Transverse colon (tissue), 4 donors: ENCODE measurements at places on chromosomes 2 and 18.

GRCh38 chr18:38887671-38888020 lies 1322.0 kb upstream of the CELF4 start:
- no peak for DNase-seq

GRCh38 chr2:240931319-240931949 lies 25.3 kb downstream of the CROCC2 start:
- DNase-seq: peak; percentile 4

DNA sequence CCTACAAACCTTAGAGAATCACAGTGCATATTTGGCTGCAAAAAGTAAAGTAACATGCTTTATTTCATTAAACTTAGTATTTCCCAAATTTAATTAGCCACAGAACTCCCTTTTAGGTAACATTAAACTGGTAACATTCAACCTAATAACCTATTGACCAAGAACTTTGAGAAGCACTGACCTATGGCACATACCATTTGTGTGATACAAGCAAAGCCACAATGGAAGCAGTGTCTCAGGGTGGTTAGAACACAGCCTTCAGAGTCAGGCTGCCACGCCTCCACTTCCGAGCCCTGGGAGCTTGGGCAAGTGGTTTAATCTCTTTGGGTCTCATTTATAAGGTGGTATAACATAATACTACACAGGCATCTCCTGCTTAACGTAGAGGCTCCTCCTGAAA lies 301.4 kb downstream of the PDE11A start:
- DNase-seq: no peak

DNA sequence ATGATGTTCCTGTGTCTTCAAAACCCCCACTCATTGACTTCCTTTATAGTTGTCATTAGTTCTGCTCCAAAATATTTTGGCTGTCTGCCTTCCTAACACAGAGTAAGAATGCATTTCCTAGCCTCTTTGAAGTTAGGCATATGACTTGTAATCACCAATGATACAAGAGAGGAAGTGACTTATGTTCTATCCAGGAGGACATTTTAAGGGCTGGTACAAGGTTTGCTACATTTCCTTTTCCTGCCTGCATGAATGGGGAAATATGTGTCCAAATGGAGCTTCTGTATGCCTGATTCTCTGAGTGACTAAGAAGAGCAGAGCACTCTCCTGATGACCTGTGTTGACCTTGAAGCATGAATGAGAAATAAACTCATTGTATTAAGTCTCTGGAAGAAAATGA lies 115.1 kb downstream of the PLCL1 start:
- DNase-seq: no peak

DNA sequence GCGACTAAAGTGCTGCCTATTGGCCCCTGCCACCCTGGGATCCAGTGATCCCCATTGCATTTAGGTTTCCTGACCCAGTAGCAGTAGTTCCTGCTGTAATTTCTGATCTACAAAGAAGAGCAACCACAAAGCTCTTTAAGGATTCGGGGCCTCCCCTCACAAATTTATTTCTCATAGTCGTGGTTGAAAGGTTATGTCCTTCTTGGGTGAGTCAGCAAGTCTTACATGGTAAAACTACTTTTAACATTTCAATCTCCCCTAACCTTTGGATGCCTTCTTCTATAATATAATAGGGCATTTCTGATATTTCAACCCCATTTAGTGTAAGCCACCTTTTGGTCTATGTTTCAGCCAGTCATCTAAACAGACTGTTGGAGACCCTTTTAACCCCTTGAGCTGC lies 14.9 kb downstream of the PIKFYVE start:
- DNase-seq: no peak

DNA sequence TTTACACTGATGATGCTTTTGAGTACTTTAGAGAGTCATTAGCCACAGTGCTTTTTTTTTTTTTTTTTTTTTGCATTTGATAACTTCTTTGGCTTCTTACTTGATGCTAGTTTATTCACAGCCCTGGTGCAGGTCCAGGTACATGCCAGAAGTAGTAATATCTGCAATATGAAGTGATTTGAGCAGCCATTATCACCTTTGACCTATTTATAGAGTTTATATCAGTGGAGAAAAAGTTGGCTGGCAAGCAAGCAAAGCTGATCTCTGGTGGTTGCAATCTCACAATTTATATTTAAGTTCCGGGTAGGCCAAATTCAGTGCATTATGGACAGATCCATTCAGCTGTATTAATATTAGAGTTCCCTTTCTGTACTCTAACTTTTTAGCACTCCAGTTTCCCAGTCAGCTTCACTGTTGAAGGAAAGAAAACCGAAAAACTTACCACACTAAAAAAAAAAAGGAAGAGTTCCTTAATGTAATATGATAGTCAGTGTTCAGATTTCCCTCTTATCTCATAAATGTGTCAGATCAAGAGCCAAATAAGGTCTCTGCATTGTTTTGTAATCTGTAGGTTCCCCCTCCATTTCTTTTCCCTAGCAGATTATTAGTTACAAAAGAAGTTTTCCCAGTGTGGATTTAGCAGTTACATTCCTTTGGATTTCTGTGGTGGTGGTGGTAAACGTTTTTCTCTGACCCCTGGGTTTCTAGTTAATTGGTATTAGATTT lies 78.6 kb downstream of the HAUS1 start:
- DNase-seq: no peak

- DNase-seq: no peak
Observed at GRCh38 chr2:100741880-100742276, 78.1 kb upstream of the NPAS2 start.

DNA sequence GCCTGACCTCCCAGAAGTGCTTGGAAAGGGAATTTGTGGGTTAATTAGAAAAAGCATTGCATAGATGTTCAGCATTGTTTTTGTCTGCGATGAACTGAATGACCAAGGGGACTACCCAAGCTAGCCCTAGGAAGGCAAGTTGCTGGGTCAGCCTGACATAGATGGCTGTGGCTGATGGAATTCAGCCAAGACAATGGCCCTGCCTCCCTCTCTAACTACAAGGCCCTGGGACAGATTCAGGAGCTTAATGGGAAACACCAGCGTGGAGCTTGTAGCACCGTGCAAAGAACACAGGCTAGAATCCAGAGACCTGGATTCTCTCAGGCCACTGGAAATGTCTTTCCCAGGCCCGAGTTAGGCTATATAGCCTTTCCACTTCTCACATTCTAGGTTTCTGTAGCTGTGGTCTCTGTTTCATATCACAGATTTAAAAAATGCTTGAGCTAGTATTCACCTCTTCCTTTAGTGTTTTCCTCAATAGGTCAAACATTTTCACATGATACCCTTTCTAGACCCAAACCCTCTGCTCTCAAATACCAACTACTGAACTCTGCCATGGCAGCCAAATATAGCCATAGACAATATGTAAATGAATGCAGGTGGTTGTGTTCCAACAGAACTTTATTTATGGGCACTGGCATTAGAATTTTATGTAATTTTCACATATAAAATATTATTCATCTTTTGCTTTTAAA lies 294.3 kb upstream of the MEX3C start:
- no peak for DNase-seq

DNA sequence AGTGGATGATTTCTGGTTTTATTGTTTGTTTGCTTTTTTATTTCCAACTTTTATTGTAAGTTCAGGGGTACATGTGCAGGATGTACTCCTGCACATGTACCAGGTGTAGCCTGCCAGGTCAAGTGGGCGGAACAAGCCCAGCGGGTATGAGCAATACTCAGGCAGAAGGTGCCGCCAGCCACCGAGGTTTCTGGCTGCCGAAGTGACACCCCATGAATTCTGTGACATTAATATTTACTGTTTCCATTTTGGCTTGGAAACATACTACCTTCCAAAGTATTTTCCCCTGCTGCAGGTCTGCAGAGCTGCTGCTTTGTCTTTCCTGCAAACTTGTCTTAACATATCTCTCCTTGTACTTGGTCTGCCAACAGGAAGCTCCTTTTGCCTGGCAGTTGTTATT lies 78.5 kb downstream of the PTPN4 start:
- DNase-seq: peak; percentile 43

DNA sequence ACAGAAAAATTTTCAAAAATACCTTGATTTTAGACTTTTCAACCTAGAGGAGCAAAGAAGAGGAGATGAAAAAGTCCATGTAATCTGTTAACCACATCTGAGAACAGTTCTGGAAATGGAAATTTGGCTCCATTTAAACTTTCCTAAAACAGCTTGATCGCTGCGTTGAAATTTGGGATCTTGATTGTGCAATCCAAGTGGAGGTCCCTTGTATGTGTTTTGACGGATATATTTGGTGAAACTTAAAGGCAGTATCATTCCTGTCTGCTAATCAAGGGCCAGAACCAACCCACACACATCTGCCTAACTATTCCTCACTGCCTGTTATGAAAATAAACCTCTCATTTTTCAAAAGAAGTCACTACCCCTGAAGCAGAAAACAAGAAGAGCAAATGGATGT lies 46.6 kb downstream of the SPATS2L start:
- DNase-seq: no peak

GRCh38 chr2:207546822-207547221 lies 17.1 kb downstream of the CREB1 start:
- DNase-seq: no peak

DNA sequence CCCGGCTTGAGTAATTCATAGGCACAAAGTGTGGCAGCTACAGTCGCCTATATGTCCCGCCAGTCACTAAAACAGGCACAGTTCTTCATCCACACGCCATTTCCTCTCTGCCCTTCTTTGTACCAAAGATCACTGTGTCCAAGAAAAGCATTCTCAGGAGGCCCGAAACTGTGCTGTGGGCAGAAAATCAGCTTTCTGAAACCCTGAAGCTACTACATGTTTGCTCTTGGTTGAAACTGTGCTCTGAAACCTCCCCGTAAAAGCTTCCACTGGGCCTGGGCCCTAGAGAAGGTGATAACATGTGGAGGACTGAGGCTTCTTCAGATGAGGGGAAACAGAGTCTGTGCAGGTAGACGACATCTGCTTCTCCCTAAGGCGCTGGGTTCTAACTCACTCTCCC lies 75.6 kb upstream of the ID2 start:
- no peak for DNase-seq

DNA sequence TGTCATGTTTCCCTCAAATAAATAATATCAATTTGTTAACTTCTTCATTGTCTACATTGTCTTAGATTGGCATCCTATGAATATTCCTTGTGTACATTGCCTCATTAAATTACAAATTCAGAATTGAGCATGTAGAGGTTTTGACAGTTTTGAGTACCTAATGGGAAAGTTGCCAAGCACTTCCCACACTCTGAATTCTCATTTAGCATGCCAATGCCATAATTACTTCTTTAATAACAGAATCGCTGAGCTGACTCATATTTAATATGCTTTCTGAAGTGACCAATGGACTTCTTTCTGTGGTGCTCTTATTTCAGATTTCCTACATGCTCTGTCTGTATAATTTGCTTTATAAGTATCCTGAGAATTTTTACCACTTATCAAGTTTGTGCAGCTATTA lies 114.4 kb upstream of the NOL4 start:
- DNase-seq: no peak

GRCh38 chr2:107502539-107502938 lies 324.2 kb upstream of the RGPD4 start:
- no peak for DNase-seq

DNA sequence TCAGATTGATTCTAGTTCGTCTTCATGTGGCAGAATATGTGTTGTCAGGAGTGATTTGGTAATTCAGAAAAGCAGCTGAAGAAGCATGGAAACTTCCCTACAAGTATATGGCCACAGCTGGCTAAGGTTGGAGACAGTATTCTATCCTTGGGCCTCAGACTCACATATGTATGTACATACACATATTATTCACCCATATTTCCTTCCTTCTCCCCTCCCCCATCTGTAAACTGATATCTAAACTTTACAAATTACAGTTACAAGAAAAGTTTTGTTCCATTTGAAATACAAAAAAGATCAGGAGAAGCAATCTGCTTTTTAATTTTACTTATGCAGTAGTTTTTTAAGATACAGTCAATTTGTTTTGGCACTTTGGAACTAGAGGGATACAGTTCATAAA lies 3.1 kb downstream of the SP3 start:
- DNase-seq: no peak

DNA sequence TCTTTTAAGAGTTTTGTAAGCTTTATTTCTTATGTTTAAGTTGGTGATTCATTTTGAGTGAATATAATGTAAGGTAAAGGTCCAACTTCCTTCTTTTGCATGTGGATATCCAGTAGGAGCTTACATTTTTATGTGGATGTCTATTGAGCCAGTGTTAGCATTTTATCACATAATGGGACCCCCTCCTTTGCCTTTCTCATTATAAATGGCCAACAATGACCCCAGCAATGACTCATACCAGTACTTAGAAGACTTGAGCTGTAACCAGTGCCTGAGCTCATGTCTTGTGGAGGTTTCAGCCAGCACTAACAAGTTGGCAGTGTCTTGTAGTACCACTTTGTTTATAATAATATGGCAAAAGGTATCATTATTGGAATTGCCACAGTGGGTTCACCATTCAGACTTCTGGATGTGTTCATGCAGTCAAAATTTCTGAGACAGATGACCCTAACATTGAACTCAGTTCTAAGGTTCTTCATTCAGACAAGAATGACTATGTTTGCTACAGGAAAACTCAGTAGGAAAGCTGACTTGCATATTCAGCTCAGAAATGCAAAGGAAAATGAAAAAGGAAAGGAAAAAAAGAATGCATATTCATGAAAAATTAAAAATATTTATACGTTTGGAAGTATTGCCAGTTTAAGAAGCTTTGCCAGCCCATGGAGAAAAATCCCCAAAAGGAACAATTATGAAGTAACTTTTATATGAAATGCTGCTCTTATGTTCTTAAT lies 41.0 kb downstream of the CDKL4 start:
- no peak for DNase-seq

DNA sequence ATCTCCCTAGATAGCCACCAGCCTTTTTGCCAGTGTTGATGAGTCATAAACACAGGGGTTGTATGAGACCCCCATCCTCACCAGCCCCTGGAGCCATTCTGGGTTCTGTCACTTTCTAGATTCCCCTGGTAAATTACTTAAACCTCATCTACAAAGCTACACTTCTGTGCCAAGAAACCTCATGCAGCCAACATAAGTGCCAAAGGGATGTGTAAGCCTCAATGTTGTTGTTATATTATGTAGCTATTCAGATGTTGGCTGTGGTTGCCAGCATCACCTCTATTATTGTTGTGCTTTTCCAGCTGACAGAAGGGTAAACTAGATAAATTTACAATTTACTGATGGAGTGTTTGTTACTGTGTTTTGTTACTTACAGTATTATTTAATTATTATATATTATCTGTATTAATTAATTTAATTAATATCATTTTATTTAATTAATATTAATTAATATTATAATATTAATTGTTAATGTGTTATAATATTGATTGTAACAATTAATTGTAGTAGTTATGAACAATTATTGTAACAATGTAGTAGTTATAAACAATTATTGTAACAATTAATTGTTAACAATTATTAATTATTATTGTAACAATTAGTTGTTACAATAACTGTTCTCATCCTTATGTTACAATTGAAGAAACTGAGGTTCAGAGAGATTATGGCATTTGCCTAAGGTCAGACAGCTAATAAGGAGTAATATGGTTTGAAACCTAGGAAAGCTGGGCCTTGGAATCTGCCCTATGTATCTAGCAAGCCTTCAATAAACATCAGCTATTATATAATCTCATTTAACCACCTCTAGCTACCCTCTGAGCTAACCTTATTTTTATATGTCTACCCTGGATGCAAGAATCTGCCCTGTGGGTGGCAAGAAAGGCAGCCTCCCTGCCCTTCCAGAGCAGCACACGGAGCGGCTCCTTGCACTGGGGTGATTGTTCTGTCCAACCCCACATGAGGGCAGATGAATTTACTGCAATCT lies 36.1 kb downstream of the PSTPIP2 start:
- no peak for DNase-seq

GRCh38 chr2:126399001-126399400 lies 257.0 kb upstream of the GYPC start:
- DNase-seq: no peak

GRCh38 chr18:57657542-57657941 lies 35.9 kb upstream of the NARS1 start:
- DNase-seq: no peak
